ENCODE measurements at places on chromosomes 1 and 21.
A peak's percentile ranks its signal among the peaks of the same experiment; 100 is the strongest.

- DNase-seq, result peak; percentile 13
Measured at GRCh38 chr1:185733818-185734735, at the start of gene HMCN1. HMCN1 (plus strand) TSS chr1:185734391; CDS start chr1:185734780, 389 bp downstream.

GRCh38 chr21:29155118-29155932 lies 24.9 kb downstream of the MAP3K7CL start:
- no peak for DNase-seq

- DNase-seq, result no peak
Measured at GRCh38 chr1:178540646-178541045, 27.7 kb downstream of the TEX35 start.

- no peak for DNase-seq
Measured at GRCh38 chr1:115499253-115499652, 142.5 kb upstream of the VANGL1 start.

GRCh38 chr1:225469051-225469450 lies 41.2 kb upstream of the LBR start:
- DNase-seq, result no peak

DNA sequence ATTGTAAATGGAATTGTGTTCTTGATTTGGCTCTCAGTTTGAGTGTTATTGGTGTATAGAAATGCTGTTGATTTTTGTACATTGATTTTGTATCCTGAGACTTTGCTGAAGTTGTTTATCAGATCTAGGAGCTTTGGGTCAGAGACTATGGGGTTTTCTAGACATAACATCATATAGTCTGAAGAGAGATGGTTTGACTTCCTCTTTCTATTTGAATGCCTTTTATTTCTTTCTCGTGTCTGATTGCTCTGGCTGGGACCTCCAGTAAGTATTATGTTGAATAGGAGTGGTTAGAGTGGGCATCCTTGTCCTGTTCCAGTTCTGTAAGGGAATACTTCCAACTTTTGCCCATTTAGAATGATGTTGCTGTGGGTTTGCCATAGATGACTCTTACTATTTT lies 39.1 kb upstream of the ANGPTL1 start:
- no peak for DNase-seq

- no peak for DNase-seq
Measured at GRCh38 chr1:6503884-6504602, 12.6 kb upstream of the PLEKHG5 start.

DNA sequence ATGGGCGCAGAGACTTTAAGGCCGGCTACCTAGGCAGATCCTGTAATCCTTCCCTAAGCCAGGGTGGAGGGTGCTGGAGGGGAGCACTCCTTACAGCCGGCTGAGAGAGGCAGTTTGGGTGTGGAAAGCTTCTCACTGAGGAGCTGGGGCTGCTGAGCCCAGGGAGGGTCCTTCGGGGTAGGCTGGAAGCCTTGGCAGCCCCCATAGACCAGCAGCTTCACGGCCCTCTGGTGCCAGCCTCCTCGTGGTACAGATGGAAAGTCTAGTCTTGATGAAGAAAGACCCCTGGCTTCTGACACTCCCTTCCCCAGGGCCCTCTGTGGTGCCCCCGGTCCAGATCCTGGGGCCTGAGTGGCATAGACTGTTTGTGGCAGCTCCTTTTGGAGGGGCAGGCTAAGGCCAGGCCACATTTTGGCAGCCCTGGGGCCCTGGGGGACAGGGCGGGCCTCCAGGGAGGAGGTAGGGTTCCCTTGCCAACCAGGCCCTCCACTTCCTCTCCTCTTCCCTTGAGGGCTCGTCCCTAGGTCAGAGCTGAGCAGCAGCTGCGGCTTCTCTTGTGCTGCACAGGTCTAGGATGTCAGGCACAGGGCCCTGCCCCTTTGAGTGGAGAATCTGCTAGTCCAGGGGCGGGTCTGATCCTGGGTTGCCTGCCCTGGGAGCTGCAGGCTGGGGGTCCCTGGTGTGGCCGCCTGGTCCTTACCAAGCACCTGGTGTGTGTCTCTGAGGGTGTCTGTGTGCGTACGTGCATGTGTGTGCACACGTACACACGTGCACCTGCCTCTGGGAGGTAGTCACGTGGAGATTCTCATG lies 4.8 kb downstream of the AMPD2 start:
- no peak for DNase-seq

DNA sequence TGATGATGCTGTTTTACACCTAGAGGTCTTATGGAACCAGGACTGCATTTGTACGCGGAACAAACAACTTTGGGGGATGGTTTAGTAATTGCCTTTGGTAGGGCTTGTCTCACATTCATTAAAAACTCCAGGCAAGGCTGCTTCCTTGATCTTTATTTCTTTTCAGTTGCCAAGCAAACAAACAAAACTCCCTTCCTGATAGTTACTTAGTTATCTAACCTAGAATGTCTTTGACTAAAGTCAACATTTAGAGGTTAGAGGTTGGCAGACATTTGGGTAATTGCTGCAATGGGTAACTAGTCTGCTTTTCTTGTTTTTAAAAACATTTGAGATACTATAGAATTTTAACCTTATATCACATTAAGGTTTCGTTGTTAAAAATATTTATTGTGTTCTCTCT lies 500.9 kb upstream of the PTBP2 start:
- DNase-seq, result no peak

DNA sequence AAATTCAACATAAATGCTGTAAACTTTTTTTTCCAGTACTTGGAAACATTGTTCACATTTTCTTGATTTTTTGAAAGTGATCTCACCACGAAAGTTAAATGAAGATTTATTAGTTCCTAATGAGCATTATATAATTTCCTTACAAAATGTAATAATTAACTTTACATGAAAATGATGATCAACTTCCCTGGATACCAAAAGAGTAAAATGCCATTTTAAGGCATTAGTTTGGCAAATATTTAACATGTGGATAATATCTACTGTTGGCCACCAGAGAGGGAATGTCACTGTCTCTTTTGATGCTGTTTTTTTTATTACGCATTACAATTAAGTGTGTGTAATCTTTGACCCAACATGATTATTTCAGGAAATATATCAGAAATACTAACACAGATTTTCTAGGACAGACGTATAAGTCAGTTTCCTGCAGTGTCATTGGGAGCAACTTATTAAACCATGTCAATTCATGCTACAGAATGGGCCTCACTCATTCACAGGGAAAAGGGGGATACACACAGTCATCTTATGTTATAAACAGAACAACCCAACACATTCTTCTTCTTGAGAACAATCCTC lies 903.9 kb upstream of the ADGRL2 start:
- DNase-seq, result no peak

- no peak for DNase-seq
Measured at GRCh38 chr1:116226017-116226416, 114.8 kb downstream of the MAB21L3 start.

- DNase-seq, result no peak
Measured at GRCh38 chr21:26936641-26937040, 30.2 kb downstream of the ADAMTS5 start.

GRCh38 chr1:55232448-55233144 lies 17.4 kb upstream of the USP24 start:
- DNase-seq, result no peak

GRCh38 chr1:171641076-171641864 lies 11.2 kb downstream of the MYOC start:
- no peak for DNase-seq

DNA sequence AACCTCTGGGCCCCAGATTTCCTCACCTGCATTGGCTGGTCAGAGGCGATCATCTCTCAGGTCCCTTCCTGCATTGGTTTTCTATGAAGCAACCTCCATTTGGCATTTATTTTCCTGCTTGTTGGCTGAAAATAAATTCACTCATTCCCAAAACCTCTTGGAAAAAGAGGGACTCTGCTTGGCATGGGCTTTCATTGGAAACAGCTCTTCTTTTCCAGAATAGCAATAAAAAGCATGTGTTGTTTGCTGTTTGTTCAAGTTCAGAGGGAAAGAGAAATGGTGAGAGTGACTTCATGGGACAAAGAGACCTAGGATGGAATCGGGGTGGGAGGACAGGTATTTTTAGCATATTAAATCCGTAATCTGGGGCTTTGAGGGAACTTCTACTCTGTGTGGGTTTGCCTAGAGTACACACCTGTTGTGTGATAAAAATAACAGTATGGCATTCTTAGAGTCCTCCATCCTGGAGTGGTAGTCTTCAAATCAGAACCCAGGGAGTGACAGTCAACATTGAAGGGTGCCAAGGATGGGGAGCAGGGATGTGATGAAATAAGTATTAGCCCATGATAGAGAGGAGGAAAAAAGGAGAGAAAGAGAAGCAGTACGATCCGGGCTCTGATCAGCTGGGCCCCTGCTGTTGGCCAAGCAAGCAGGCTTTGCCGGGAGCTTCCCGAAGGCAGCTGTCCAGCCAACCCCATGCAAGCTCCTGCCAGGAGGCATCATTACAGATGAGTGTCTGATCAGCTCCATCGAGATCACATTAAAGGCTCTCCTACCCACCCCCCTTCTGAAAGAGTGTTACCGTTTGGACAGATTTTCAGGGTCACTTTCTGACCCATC lies 131.9 kb upstream of the NFIA start:
- DNase-seq, result no peak

- no peak for DNase-seq
Measured at GRCh38 chr1:90295534-90295933, 300.6 kb downstream of the ZNF326 start.

DNA sequence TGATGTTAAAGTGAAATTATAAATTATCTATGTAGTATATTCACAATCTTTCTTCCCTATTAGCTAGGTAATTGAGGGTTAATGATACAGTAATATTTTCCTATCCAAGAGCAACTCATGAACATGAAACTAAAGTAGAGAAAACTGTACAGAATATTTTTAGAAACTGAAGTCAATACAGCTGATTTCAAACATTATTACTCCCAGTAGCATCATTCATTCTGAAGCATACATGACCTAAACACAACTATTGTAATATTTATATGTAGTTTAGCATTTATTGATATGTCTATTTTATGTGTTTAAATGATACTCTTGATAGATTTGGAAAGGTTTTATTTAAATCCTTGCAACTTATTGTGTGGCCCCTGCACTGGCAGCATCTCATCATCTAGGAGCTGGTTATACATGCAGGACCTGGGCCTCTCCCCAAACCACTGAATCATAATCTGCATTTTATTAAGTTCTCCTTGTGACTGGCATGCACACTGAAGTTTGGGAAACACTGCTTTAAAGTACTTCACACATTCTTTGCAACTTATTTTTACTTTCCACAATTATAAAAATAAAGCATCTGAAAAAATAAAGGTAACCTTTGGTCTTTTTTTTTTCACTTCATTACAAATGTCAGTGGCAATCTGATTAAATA lies 199.9 kb downstream of the LRRC40 start:
- no peak for DNase-seq

- DNase-seq, result peak; percentile 32
Measured at GRCh38 chr21:32570456-32570855, 14.9 kb downstream of the TCP10L start.

GRCh38 chr1:37342736-37343135 lies 131.6 kb upstream of the ZC3H12A start:
- DNase-seq, result no peak

DNA sequence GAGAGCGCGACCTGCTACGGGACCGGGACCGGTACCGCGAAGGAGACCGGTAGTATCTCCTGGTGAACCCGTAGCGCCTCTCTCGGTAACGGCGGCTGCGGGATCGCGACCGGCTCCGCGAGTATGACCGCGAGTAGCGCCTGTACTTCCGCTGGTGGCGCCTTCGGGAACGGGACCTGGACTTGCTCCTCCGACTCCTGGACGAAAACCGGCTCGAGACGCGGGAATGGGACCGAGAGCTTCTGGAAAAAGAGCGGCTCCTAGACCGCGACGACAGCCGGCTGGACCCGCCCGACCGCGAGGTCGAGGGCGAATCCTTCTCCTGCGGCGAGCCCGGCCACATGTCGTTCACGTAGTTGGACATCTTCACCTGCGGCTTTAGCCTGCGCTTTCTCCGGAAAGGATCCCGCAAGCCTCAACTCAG lies 642 bp downstream of the RSRP1 start:
- no peak for DNase-seq

DNA sequence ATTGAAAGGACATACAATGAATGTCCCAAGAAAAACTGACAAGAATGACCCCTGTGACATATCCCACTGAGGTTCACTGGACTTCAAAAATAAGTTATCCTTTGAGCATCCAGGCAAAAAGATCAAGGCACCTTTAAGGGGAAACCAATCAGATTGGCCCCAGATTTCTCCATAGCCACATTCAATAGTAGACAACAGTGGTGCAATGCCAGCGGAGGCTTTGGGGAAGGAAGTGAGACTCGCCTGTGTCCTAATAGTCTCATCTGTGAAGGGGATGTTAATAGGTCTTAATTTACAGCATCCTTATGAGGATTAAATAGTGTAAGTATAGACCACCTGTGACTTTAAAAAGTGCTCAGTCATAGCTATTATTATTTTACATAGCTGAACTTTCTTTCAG lies 21.5 kb downstream of the RPL5 start:
- no peak for DNase-seq

DNA sequence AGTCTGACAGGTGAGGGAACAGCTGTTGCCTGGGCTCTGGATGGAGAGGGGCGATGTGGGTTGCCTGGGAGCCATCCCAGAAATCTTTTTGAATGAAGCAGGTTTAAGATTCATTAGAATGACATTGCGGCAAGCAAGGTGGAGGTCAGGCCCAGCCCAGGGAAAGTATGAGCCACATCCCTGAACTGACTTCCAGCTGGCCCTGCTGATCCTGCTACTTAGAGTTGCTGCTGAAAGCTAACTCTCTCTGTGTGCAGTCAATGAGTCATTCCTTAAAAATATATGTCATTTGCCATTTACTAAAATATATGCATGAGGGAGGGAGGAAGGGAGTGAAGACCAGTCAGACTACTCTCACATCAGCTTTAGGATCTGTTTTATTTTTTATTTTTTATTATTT lies 54.3 kb upstream of the RAB3GAP2 start:
- DNase-seq, result no peak

GRCh38 chr1:94096797-94097549 lies 24.0 kb downstream of the ABCA4 start:
- DNase-seq, result no peak
